ENCODE measurements at places on chromosomes 12 and 14. TPM values are rescaled to one million over a fixed set of nuclear protein-coding genes. Genes with fewer than 3 reads are reported as not detected.

- DNase-seq, result no peak
These were observed 207.1 kb downstream of the AKAP6 start for GRCh38 chr14:32536175-32536574.

DNA sequence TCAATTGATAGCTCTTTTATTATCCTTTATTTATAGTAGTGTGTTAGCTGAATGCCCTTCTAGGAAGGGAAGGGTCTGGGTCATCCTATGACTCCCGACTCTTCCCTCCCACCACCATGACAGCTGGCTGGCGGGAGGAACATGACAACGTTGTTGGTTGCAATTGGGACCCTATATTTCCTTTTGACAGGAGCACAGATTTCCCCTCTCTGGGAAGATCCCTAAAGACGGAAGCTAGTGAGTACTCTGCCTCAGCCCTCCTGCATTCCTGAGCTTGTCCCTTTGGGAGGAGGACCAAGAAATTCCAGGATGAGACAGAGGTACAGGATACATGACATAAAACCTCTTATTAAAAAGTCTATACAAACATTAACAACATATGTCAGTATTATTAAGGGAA is 485.4 kb downstream of the NAV3 start:
- DNase-seq, result no peak

The CMA1 gene
- polyA plus RNA-seq, result not detected

DNA sequence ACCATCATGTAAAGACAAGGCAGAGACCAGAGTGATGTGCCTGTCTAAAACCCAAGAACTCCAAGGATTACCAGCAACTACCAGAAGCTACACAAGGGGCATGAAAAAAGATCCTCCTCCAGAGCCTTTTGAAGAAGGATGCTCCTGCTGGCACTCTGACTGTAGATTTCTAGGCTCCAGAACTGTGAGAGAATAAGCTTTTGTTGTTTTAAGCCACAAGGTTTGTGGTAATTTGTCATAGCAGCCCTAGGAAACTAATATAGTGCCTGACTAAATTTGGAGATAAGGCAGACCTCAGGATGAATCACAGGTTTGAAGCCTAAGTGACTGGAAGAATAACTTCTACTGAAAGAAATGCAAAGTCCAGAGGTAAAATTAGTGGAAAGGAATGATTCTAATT is 132.9 kb downstream of the CEP83 start:
- no peak for DNase-seq

All from muscle of back (tissue), 13 donors.